ENCODE measurements at places on chromosomes 7 and 10. TPM values are rescaled to one million over a fixed set of nuclear protein-coding genes. Genes with fewer than 3 reads are reported as not detected.

YWHAG gene
- total RNA-seq: 351 TPM

CYP2C9 gene
- not detected for total RNA-seq

YAE1 gene
- 24.7 TPM for total RNA-seq

RBP3 gene
- total RNA-seq: not detected

FUOM gene
- 28.8 TPM for total RNA-seq

ERVW-1 gene
- 0.19 TPM for total RNA-seq
